Amniotic stem cell (primary cell): ENCODE measurements at places on chromosomes 3 and 15.

DNA sequence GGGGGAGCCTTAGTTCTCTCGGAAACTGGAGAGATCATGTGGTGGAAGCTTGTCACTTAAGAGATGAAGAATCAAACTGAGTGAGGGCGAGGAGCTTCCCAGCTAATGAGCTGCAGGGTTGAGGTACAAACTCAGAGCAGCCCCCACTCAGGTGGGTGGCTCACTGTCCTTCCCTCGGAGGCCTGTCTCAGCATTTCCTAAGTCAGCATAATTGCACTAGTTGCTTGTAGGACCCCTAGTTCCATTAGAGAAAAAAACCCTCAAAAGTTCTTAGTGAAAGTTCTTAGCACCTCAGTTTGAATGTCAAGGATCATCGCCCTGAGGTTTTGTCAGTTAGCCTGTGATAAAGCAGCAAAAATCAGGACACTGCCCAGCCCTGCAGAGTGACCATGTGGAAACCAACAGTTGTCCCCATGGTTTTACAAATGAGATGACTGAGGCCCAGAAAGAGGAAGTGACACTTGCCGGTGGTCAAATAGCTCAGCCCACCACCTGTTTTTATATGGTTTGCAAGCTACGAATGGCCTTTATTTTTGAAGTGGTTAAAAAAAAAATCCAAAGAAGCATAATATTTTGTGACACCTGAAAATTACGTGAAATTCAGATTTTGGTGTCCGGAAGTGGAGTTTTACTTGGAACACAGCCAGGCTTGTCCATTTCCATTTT is 11.9 kb downstream of the SMAD6 start:
- no peak for DNase-seq

- DNase-seq = no peak
These were observed 340.2 kb upstream of the IGF1R start for GRCh38 chr15:98308117-98308516.

GRCh38 chr3:194278186-194278845 is 72.8 kb downstream of the CPN2 start:
- DNase-seq = no peak

DNA sequence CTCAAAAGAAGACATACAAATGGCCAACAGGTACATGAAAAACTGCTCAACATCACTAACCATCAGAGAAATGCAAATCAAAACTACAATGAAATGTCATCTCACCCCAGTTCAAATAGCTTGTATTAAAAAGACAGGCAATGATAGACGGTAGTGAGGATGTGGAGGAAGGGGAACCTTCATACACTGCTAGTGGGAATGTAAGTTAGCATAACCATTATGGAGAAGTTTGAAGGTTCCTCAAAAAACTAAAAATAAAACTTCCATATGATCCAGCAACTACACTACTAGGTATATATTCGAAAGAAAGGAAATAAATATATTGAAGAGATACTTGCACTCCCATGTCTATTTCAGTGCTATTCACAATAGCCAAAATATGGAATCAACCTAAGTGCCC is 62.8 kb upstream of the PPARG start:
- DNase-seq = no peak

- no peak for DNase-seq
These were observed 174.7 kb downstream of the IGSF11 start for GRCh38 chr3:118859950-118860349.

DNA sequence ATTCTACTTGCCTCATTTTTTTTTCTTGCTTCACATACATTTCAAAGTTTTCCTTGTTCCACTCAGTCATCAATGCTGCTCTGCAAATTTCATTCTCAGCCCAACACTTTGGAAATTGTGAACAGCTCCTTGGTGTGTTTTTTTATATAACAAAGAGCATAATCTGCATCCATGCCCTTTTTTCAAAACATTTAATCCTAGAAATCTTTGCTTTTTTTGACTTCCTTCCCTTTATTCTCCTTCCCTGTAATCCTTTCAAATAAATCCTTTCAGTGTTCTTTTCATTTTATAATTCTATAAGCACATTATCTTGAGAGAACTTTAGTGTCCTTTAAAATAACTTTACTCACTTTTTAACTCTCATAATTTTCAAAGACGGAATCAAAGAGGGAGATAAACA is 1150.8 kb downstream of the SI start:
- DNase-seq = no peak

DNA sequence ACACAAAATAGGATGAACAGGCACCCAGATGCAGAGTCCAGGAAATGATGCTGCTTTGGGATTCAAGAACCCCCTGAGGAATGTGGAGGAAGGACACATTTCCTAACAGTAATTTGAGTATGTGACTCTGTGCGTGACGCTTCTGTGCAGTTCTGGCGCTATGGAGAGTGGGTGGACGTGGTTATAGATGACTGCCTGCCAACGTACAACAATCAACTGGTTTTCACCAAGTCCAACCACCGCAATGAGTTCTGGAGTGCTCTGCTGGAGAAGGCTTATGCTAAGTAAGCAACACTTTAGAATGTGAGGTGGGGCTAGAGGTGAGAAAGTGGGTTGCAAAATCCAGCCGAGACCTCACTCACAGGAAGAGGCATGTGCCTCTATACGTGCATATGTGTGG is 28.3 kb downstream of the CAPN3 start:
- no peak for DNase-seq

DNA sequence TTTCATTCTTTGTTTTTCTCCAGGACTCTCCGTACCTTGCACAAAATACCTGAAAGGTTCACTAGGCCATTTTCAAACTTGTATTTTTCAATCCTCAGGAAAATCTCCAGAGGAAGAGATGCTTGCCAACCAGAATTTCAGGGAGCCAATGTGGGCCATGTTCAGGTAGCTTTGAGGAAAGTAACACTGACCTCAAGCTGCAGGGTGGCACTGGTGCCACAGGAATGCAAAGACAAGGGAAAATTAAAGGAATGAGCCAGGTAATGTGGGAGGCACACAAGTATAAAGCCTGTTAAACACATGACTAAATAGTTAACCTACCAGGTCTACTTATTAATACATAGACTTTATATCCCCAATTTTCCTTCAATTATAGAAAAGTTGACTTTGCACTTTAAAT is 51.9 kb upstream of the GAP43 start:
- no peak for DNase-seq

GRCh38 chr3:160879859-160880258 is 123.8 kb downstream of the PPM1L start:
- DNase-seq = no peak

GRCh38 chr3:116432795-116433194 is 12.5 kb downstream of the LSAMP start:
- no peak for DNase-seq

DNA sequence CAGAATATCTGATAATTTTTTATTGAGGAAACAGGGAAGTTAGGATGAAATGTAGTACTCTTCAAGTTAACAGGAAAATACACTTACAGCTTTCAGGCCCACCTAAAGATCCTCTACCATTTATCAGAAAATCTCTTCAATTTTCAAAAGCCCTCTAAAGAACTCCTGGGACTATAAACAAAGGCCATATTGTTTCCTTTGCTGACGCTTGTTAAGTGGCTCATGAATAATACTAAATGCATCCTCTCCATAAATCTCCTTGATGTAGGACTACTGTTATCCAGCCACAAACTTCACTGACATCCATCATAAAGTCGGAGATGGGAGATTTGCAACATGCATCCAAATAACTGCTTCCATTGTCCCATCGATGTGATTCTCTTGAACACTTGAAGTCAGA is 326.5 kb downstream of the ZIC1 start:
- DNase-seq = no peak

GRCh38 chr15:86165265-86166211 is 85.9 kb downstream of the AGBL1 start:
- DNase-seq = no peak

DNA sequence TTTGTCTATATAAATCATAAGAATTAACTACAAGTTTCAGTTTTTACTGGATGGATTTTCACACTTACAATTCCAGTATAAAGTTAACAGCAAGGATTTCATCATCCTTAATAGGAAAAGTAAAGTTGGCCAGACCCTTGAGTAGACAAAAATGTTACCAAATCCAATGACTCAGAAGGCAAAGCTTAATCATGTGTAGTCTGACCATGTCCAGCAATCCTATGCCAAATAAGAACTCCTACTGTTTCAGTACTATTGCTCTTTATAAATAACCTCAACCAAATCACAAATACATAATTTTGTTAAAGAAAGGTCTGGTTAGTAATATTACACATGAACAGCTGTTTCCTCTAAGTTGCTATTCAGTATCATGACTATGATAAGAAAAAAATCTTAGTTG is 35.0 kb downstream of the PLOD2 start:
- DNase-seq = peak; percentile 19

GRCh38 chr15:78206326-78207109 is 27.8 kb downstream of the ACSBG1 start:
- no peak for DNase-seq

- no peak for DNase-seq
These were observed 276.6 kb upstream of the CFAP20DC start for GRCh38 chr3:59326246-59327024.

- no peak for DNase-seq
These were observed 36.7 kb downstream of the SMAD3 start for GRCh38 chr15:67101911-67102598.

DNA sequence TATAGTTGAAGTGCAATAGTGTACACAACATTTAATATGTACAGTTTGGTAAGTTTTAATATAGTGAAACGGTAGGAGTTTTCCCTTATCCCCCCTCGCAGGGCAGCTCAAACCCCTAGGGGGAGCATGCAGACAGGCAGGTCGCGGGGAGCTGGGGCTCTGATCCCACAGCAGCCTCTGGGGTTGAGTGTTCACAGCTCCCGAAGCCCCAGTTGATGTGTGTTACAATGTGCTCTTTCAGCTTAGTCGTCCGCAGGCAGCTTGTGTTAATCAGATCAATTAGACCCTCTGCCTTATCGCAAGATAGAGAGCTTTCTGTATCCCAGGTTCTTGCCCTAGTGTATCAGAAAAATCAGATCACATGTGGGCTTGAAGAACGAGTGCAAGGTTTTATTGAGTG is 143.1 kb upstream of the CHRNA7 start:
- no peak for DNase-seq

- DNase-seq = no peak
These were observed 14.2 kb downstream of the RAB6B start for GRCh38 chr3:133881492-133881891.

DNA sequence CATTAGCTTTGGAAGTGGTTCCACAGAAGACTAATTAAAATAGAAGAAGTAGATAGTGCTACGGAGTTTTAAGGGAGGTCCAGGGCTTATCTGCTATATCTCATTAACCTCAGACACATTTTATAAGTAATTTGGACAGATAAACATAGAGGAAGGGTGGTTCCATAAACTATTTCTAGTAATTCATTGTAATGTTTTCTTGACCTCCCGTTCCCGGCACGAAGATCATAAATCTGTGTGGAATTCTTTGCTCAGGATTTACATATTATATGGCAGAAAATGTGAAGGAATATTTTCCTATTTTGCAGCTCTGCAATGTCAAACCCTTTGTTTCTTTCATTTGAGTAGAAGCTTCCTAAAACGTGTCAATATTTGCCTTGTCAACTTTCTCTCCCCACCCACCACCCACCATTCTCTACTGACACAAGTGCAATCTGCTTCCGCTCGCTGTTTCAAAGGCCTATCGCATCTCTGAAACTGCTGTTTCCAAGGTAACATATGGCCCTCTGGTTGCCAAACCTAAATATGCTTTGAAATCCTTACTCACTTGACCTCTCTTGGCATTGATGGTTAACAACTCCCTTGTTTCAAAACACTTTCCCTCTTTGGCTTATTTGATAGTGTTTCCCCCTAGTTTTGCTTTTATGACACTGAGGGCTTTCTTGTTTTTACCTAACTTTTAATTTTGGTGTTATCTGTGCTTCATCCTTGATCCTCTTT is 21.4 kb upstream of the PLSCR5 start:
- no peak for DNase-seq

DNA sequence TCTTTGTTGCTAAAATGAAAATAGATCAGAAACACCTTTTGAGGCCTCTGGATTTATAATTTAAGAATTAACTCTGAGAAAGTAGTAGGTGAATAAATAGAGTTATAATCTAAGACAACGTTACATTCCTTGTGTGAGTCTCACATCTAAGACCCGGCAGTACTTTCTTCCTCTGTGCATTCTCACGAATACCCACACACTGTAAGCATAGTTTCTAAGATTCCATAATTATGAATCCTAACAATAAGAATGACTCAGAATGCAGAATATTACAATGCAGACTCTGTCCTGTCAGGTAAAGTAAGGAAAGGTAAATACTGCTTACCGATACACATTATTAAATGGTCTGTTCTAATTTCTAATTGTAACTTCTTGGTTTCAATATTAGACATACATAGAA is 257.7 kb upstream of the CNTN6 start:
- no peak for DNase-seq

DNA sequence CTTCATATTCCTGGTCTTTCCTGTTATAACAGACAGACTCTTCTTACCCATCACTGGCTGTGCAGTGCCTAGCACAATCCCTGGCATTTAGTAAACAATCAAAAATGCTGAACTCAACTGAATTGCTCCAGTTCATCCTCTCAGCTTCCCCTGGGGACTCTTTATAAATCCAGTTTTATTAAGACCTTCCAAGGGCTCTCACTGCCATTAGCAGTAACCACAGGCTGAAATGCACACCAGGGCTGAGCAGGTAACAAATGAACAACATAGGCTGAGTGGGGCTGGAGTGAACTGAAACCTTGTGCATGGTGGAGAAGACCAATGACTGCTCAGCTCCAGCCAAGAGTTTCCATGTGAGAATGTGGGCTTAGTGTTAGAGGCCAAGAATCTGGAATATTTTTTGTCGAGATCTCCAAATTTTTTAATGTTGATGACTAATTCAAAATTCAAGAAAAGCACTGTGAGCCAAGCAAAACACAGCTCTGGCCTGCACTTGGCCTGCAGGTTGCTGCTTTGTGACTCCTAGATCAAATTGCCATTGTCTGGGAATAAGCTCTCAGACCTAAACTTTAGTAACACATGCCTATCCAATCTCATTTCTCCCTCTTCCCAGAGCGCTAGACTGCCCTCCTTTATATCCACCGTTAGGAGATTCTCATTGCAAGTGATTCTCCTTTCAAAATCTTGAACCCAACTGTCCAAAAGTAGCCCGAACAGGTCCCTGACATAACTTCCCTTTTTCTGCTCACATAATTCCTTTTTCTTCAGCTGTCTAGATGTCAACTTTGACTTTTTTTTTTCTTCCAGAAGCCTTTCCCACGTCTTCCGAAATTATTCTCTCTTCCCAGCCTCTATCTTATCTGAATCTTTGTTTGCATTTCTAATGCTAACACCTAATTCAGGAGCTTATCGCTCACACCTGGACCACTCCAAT is 7.4 kb downstream of the SQOR start:
- peak; percentile 65 for DNase-seq

GRCh38 chr3:195764961-195765706 is 44.4 kb downstream of the MUC20 start:
- DNase-seq = no peak

DNA sequence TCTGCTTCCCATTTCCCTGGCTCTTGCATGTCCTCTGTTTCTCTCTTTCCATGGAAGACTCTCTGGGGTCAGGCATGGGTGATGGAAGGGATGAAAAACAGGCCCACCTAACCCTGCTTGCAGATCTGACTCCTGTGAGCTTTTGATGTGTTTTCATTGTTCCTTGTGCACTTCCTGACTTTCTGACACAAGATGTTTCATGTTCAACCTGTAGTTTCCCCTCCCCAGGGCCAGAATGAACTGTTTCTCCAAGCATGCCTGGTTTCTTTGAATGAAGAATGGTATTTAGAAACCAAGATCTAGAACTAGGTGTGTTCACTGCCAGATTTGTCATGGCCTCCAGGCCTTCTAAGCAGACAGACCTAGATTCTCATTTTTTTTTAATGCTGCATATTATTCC is 36.1 kb upstream of the CRTC3 start:
- no peak for DNase-seq
